ENCODE measurements at places on chromosomes 6 and 20.
A peak's percentile ranks its signal among the peaks of the same experiment; 100 is the strongest.

DNA sequence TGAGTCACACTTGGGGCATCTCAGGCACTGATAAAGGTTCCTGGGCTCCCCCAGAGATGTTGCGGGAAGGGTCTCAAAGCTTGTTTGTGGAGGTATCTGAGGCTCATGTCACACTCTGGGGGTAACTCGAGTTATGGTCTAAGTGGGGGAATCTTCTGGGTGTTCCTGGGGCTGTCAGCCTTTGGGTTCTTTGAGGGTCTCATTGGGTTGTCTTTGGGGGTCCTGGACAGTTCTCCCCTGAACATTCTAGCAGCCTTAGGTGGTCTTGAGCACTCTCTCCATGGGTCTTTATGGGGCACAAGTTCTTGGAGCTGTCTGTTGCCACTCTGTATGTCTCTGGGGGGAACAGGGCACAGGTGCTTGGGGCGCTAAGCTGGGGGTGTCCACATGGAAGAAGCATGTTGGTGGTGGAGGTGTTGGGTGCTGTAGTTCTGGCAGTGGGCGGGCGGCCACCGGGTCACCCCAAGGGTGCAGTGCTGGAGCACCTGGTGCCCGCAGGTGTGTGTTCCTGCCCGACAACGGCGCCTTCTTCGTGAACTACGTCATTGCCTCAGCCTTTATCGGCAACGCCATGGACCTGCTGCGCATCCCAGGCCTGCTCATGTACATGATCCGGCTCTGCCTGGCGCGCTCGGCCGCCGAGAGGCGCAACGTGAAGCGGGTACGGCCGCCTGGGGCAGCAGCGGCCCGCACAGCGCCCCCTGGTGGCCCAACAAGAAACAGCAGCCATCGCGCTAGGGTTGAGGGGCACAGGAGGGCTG, 7.1 kb upstream of the CAPN11 start:
- peak; percentile 62 for DNase-seq

- DNase-seq = no peak
Measured at GRCh38 chr6:2468601-2468955, 223.2 kb upstream of the GMDS start.

GRCh38 chr6:6806844-6807518, 218.5 kb downstream of the LY86 start:
- DNase-seq = no peak

- DNase-seq = no peak
Measured at GRCh38 chr6:11752360-11752759, 26.2 kb downstream of the ADTRP start.

DNA sequence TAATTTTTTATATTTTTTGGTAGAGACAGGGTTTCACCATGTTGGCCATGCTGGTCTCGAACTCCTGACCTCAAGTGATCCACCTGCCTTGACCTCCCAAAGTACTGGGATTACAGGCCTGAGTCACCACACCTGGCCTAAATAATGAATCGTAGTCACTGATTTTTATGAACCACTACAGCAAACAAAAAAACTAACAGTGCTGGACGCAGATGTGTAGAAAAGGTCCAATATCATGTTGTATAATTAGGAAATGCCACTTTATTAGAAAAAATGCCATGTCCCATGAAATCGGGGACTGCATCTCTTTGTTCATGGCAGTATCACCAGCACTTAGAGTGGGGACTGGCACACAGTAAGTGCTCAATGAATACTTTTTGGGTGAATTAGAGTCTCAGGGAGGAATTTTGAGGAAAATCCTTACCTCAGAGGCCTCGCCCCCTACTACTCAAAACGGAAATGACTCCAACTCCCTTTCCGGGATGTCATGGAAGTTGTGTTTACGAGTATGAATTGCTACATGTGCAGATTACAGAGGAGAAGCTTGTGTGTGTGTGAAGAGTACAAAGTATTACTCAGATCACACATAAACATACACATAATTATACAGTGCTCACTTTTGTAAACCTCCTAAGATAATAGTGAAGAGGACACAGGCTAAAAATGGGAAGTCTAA, 43.6 kb upstream of the FAM50B start:
- DNase-seq = no peak
